ENCODE measurements at places on chromosomes 11 and 22.

GRCh38 chr11:18013790-18014507 lies 1.1 kb upstream of the SERGEF start:
- DNase-seq: no peak

GRCh38 chr11:90100431-90100830 lies 14.7 kb downstream of the UBTFL1 start:
- no peak for DNase-seq

DNA sequence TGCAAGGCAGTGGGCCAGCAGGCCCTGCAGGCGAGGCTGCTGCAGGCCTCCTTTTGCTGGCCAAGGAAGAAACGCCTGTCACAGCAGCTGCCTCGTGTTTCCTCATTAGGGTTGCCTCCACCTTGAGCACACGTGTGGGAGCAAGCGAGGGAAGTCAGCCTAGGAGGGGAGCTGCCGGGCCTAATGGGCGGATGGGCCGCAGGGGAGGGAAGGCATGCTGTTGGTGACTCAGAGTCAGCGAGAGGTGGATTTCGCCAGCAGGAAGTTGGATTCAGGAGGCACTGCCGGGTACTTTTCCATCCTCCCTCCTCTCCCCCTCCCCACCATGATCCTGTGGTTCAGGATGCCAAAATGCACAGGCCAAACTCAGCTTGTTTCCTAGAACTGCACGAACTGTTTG lies 498.7 kb downstream of the METTL15 start:
- no peak for DNase-seq

- no peak for DNase-seq
Observed at GRCh38 chr11:94150056-94150455, 21.4 kb downstream of the PANX1 start.

DNA sequence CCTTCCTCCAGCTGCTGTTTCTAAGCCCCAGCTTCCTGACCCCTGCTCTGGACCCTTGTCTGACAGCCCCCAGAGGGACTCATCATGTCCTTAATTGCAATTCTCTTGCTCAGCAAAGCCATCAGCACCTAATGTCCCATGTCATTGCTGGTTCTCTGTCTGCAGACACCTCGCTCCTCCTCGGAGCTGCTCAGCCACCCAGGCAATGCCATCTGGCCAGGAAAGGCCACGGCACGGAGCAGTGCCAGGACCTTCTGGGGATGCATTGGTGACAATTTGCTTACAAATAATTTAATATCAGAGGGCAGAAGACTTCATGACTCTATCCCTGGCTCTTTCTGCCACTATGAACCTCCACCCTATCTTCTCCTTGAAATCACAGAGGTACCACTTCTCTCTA lies 107.0 kb upstream of the THY1 start:
- no peak for DNase-seq

- no peak for DNase-seq
Observed at GRCh38 chr22:39655831-39656230, 85.3 kb downstream of the CACNA1I start.

GRCh38 chr11:71238285-71238875 lies 14.0 kb downstream of the SHANK2 start:
- DNase-seq: no peak

- no peak for DNase-seq
Observed at GRCh38 chr11:12045914-12046635, 37.6 kb upstream of the DKK3 start.

GRCh38 chr11:64834723-64835615 lies 9.5 kb downstream of the CDC42BPG start:
- no peak for DNase-seq

GRCh38 chr11:288478-289397 lies at the start of gene PGGHG:
PGGHG (plus strand) TSS chr11:289126; CDS start chr11:289817, 691 bp downstream.
- no peak for DNase-seq

GRCh38 chr11:87031433-87032170 lies 6.1 kb upstream of the TMEM135 start:
- DNase-seq: no peak

Measured in T follicular helper cell (primary cell).